Foreskin keratinocyte (primary cell): ENCODE measurements at places on chromosomes 6 and 20. TPM values are rescaled to one million over a fixed set of nuclear protein-coding genes. Genes with fewer than 3 reads are reported as not detected.

GRCh38 chr20:62617711-62618483 lies 24.4 kb upstream of the SLCO4A1 start:
- no peak for DNase-seq

GRCh38 chr20:21358737-21359136 lies 38.6 kb downstream of the NKX2-4 start:
- DNase-seq, result no peak

DNA sequence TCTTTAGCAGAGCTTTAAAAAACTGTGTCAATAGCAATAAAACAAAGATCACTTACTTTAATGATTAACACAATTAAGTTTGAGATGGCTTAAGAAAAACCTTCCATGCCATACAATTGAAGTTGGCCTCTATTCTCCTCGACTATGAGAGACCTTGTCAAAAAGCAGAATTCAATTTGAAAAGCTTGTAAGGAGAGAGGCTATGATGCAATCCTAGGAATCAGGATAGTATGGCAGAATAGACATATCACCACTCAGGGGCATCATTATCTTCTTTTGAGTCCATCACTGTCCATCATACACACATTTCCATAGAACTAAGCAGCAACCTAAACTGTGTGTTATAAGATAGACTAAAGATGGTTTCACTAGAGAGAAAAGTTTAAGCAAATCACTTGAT lies 17.2 kb downstream of the TBC1D7 start:
- DNase-seq, result no peak

GRCh38 chr6:33749401-33749800 lies 2.7 kb upstream of the IP6K3 start:
- DNase-seq, result no peak

DNA sequence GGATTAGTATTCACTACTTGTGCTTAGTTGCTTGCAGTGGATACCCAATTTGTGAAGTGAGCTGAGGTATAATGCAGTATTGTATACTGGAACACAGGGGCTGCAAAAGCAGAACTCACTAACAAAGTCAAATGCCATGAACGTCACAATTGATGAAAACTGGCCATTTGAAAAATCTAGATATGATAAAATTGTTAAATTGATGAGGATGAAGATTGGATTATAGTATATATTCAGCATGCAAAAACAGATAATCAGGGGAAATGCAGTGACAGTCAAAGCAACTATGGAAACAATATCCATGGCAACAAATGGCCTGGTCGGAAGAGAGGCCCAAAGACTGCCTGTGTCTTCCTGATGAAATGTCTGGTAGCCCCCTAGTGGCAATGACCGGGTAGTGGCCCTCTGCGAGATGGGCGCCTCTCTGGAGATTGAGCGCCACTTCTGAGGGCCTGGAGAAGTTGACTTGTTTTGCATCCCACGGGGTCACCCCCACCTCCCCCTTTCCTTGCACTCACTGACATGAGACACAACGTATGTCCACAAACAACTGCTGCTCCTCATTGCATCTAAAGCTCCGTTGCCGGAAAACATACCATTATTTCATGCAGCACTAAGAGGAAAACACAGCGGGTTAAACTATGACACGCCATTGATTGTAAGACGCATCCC lies 43.6 kb downstream of the C6orf15 start:
- peak; percentile 73 for DNase-seq

Gene MMP24
- 0.03 and 0.04 TPM in 2 replicates for total RNA-seq

Gene DEFB128
- not detected in 2 replicates for total RNA-seq
